SJSA1 (cell line): ENCODE measurements at places on chromosomes 4 and X. TPM values are rescaled to one million over a fixed set of nuclear protein-coding genes. Genes with fewer than 3 reads are reported as not detected.

FAM9C gene
- not detected in 2 replicates for total RNA-seq

BCLAF3 gene
- 2.1 and 3.9 TPM in 2 replicates for total RNA-seq

GRCh38 chr4:17492058-17492741 is 19.7 kb downstream of the QDPR start:
- no peak for DNase-seq
- no peaks in the 10 kb centered on the region for H3K36me3 ChIP-seq
- H3K27me3 ChIP-seq: no peaks in the 10 kb centered on the region
- H3K4me3 ChIP-seq: no peak overlapping the region

DNA sequence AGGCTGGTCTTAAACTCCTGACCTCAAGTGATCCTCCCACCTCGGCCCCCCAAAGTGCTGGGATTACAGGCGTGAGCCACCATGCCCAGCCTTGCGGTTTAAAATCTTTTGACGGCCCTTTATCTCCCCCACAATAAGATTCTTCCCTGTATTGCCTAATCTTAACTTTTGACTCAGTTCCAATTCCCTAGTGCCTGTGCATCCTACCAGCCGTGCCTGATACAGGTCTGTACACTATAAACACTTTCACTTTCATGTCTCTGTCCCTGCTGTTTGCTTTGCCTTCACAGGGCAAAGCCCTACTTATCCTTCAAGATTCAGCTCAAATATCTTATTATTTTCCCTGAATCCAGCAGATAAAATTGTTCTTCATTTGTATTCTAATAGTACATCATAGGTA is 74.6 kb downstream of the WDR44 start:
- H3K36me3 ChIP-seq: no peaks in the 10 kb centered on the region
- no peak overlapping the region for H3K27ac ChIP-seq
- H3K4me1 ChIP-seq: no peaks in the 10 kb centered on the region
- no peak overlapping the region for H3K4me3 ChIP-seq
- H3K27me3 ChIP-seq: no peaks in the 10 kb centered on the region
- no peak for DNase-seq

GRCh38 chr4:153791746-153792617 is 3.1 kb upstream of the SFRP2 start:
- DNase-seq: no peak
- H3K27ac ChIP-seq: no peak overlapping the region
- H3K36me3 ChIP-seq: no peaks in the 10 kb centered on the region
- no peaks in the 10 kb centered on the region for H3K4me1 ChIP-seq

GRCh38 chr4:38184404-38184803 is 224.2 kb downstream of the PTTG2 start:
- no peak overlapping the region for H3K4me3 ChIP-seq
- no peaks in the 10 kb centered on the region for H3K27me3 ChIP-seq
- DNase-seq: no peak
- no peak overlapping the region for H3K27ac ChIP-seq

DNA sequence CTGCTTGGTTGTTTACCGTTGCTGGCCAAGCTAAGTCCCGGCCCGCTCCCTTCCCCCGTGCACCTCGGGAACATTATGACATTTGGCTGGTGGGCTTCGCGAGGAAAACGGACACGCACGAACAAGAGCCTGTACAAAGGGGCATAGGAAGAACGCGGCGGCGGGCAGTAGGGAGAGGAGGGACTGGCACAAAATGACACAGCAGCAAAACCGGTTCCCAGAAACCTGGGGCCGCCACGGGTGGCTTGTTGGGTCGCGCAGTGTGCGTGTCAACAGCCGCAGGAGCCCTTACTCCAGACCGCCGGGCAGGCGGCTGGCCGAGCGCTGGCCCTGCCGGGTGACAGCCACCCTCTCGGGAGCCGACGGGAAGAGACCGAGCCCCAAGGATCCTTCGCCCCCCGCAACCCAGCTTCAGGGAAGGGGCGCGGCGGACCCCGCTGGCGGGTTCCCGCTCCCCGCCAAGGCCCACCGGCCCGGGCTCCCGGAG is 1.6 kb upstream of the LIN54 start:
- peaks cover 6% of the 10 kb centered on the region for H3K36me3 ChIP-seq
- DNase-seq: peak; percentile 52
- H3K27ac ChIP-seq: peak overlapping the region; percentile 73
- H3K27me3 ChIP-seq: no peaks in the 10 kb centered on the region
- H3K4me3 ChIP-seq: peak overlapping the region; percentile 87
- H3K4me1 ChIP-seq: peaks cover 7% of the 10 kb centered on the region; the same call in 1 of the 2 replicates

DSPP gene
- total RNA-seq: not detected in 2 replicates

DNA sequence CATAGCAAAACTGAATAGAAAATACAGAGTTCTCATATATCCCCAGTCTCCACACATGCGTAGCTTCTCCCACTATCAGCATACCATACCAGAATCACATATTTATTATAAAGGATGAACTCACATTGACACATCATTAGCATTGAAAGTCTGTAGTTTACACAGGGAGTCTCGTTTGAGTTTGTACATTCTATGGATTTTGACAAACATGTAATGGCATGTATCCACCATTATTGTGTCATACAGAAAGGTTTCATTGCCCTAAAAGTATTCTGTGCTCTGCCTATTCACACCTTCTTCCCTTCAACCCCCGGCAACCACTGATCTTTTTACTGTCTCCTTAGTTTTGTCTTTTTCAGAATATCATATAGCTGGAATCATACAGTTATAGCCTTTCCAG is 562.4 kb downstream of the KCTD8 start:
- DNase-seq: no peak
- H3K27ac ChIP-seq: no peak overlapping the region
- no peaks in the 10 kb centered on the region for H3K36me3 ChIP-seq

GRCh38 chrX:71128915-71129765 is 10.7 kb downstream of the MED12 start:
- H3K27ac ChIP-seq: no peak overlapping the region
- no peaks in the 10 kb centered on the region for H3K36me3 ChIP-seq
- no peaks in the 10 kb centered on the region for H3K4me1 ChIP-seq
- no peaks in the 10 kb centered on the region for H3K27me3 ChIP-seq

DNA sequence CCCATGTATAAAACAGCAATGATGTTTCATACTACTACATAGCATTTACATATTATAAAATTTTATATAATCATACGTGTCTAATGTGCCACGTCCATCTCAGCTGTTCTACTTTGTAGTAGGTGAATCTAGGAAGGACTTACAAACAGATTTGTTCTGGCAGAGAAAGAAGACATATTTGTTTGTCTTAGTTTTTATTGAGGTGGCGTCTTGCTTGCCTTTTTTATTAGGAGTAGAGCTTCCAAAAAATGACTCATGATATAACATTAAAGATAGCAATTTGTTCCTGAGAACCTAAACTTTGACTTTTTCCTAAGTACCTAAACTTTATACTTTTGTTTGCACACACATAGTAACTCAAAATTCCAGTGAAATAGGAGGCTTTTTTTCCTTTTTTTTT is 64.6 kb downstream of the CLDN22 start:
- H3K27me3 ChIP-seq: no peaks in the 10 kb centered on the region
- no peak overlapping the region for H3K4me3 ChIP-seq
- no peak overlapping the region for H3K27ac ChIP-seq
- H3K36me3 ChIP-seq: peaks cover 89% of the 10 kb centered on the region

DNA sequence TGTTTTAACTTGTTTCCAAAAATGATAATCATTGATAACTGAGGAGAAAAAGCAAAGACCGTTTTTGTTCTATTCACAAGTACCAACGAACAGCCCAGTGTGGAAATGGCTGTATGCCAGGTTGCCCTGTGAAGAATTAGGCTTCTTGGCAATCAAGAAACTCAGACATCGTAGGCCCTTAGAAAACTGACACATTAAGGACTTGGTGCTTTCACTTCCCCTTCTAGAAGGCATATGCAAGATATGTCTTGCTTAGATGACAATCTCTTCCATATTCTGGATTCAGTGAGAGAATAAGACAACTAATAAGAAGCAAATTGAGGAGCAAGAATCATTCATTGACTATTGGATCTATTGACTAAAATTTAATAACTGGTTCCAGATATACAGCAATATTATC is 56.6 kb downstream of the ANAPC10 start:
- H3K27me3 ChIP-seq: no peaks in the 10 kb centered on the region
- no peak overlapping the region for H3K27ac ChIP-seq
- no peak overlapping the region for H3K4me3 ChIP-seq

DNA sequence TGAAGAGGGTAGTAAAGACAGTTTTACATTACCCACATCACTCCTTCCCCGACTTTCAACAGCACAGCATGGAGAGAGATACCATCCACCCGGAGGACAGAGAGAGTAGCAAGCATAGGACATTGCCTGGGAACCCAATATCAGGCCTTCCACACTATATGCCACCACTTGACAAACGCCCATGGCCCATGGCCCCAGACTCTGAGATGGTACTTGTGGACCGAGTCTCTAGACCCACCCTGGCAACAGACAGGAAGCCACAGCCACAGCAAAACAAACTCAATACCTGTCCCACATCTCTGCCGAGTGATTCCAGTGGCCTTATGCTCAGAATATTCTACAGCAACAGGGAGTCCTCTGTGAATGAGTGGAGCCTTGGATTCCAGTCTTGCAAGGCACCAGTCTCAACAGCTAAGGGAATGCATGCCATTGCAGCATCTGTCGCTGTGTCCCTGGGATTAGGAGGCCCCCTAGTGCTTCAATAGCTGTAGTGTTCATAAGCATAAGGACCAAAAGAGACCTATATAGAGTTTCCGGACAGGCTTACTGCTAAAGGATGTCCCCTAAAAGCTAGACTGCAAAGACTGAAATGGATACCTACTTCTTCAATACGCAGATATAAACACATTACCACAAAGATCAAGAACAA is 14.7 kb upstream of the CT55 start:
- H3K27ac ChIP-seq: no peak overlapping the region
- H3K27me3 ChIP-seq: no peaks in the 10 kb centered on the region; the same call in 1 of the 2 replicates
- no peaks in the 10 kb centered on the region for H3K36me3 ChIP-seq
- no peak for DNase-seq

DNA sequence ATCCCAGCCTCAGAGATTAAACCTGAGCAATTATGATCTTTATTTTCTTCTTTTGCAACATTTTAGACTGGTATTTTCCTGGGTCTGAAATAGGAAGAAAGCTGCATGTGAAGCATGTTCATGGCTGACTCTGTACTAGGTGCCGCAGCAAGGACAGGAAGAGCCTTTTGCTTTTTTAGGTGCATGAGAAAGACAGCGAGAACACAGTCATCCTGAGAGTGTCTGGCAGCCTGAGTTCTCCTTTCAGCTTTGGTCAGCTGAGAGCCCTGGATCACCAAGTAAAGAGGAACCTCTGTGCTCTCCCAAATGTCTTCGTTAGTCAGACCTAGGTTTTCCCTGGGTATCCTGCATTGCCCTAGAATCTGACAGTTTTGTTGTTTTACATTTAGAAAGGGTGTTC is 29.8 kb downstream of the FAM149A start:
- H3K4me3 ChIP-seq: no peak overlapping the region
- no peak for DNase-seq
- H3K27ac ChIP-seq: no peak overlapping the region
- no peaks in the 10 kb centered on the region for H3K36me3 ChIP-seq
- H3K4me1 ChIP-seq: no peaks in the 10 kb centered on the region
- H3K27me3 ChIP-seq: 0 out of 2 replicates have a peak, but pooled peaks cover 8% of the 10 kb centered on the region

MAGEA2 gene
- not detected in 2 replicates for total RNA-seq

ENOX2 gene
- total RNA-seq: 7.5 and 12.5 TPM in 2 replicates

GPRASP2 gene
- 13.8 and 21.2 TPM in 2 replicates for total RNA-seq

ITM2A gene
- not detected in 2 replicates for total RNA-seq

DNA sequence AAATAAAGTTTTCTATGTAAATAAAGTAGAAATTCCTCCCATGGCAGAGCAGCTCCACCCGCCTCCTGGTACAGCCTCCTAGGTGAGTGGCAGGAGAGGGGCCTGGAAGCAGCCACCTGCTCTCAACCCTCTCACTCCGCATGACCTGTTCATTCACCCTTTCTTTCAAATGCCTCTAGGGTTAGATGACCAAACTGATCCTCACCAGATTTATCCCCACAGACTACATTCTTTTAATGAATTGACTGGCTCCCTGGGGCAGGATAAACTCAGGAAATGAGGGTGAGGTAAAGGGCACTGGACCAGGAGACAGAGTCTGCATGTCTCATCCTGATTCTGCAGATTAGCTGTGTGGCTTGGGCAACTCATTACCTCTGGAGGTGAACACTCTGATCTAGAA is 32.6 kb upstream of the NKX6-1 start:
- no peak overlapping the region for H3K27ac ChIP-seq
- no peaks in the 10 kb centered on the region for H3K36me3 ChIP-seq
- H3K4me1 ChIP-seq: peaks cover 3% of the 10 kb centered on the region; the same call in 1 of the 2 replicates
- H3K4me3 ChIP-seq: no peak overlapping the region

PCDH7 gene
- total RNA-seq: 1.2 and 2.1 TPM in 2 replicates

DNA sequence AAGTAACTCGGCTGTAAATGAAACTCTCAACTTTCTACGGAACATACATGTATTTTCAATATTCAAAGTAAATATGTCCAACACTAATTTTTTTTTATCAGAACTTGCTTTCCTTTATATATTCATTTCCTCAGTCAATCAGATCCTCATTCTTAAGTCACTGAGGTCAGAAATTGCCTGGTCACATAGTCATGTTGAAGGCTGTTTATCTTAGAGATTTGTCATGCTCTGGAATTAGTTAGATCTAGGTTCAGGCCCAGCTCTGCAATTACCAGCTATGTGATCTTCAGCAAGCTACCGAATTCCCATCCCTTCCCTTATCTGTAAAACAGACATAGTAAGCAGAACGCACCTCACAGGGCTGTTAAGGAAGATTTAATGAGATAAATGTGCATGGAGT is 228.8 kb downstream of the SPCS3 start:
- H3K4me1 ChIP-seq: peaks cover 17% of the 10 kb centered on the region
- no peaks in the 10 kb centered on the region for H3K36me3 ChIP-seq
- DNase-seq: peak; percentile 39
- no peak overlapping the region for H3K4me3 ChIP-seq
- 0 out of 2 replicates have a peak overlapping the region, but pooled peaks have one; percentile 20 for H3K27ac ChIP-seq
- no peaks in the 10 kb centered on the region for H3K27me3 ChIP-seq

ITIH6 gene
- total RNA-seq: not detected in 2 replicates
